ENCODE measurements at places on chromosomes 11 and 22.

- DNase-seq, result peak; percentile 84
Observed at GRCh38 chr11:95068549-95068948, 1.8 kb downstream of the SRSF8 start.

DNA sequence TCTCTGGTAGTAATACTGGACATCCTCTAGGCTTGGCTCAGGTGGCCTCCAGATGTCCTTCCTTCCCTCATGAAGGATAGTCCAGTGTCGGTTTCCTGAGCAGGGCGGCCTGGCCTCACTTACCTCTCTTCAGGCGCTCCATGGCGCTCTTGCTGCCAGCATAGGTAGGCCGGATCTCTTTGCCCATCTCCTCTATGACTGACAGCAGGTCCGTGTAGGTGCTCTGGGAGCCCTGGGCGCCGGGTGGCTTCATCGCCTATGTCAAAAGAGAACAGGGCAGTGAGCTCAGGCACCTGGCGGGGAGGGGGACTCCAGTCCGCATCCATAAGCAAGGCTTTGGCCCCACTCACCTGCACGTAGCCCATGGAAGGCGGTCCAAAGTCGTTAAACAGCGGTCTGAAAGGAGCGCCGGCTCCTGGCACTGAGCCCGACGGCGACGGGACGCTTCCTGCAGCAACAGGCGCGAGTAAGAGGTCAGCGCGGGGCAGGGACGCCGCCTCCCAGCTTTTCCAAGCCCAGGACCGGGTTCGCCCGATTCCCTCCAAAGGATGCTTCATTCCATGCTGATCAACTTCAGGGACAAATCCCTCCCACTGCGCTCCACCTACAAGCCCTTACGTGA lies 609 bp downstream of the CDK2AP2 start:
- no peak for DNase-seq

DNA sequence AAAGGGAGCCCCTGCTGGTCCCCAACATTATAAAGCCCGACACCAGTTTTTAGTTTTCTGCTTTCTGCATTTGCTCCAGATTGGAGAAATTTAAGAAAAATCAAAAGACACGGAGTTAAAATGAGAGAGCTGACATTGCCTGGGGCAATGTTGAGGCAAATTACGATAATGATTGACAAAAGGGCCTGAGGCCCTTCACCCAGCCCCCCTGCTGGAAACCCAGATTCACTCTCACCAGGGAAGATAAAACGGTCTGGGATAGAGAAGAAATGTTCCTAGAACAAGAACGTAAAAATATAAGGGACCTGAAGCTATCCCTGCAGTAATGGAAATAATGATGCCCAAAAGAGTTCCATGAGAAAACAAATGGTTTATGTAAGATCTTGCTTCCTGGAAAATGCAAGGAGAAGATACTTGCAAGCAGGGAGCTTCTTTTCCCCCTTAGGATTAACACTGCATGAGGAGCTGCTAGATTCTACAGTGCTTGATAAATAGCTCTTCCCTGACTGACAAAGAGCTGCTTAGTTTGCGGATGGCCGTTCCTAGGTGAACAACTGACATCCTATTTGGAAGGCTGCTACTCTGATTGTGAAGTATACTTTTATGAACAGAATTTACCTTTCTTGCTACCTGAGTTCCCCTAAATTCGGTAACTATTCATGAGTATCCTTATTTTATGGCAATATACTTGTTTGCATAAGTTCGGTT lies 40.6 kb upstream of the GNAZ start:
- no peak for DNase-seq

DNA sequence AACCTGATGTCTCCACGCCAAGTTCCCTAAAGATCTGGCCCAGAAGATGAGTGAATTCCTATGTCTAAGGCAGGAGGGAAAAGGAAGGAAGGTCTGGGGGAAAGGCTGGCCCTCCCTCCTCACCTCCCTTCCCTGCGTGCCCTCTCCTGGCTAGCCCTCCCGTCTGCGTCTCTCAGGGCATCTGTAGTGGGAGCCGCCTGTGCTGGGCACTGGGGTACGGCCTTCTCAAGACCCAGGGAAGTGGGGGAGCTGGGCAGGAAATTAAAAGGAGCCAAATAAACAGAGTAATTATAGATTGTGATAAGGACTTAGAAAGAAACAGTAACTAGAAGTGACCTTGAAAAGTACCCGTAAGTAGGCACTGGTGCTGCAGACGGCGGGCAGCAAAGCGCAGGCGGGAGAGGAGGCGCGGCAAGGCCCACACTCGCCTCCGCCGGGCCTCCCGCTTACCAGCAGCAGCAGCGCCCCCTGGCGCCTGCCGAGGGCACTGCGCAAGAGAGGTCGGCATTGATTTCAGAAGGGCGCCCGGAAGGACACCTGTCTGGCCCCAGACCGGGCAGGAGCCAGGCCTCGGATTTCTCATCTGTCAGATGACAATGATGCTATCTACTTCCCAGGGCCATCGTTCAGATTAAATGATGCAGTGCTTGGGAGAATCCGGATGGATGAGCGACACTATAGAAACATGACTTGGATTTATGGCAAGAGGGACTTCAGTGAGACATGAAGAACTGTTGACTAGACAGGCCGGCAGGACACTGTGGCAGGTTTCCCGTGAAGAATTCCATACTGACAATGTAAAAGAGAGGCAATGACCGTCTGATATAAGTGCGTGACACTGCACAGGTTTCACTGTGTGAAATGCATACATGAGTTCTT lies 7.3 kb downstream of the KCNJ1 start:
- DNase-seq, result no peak

DNA sequence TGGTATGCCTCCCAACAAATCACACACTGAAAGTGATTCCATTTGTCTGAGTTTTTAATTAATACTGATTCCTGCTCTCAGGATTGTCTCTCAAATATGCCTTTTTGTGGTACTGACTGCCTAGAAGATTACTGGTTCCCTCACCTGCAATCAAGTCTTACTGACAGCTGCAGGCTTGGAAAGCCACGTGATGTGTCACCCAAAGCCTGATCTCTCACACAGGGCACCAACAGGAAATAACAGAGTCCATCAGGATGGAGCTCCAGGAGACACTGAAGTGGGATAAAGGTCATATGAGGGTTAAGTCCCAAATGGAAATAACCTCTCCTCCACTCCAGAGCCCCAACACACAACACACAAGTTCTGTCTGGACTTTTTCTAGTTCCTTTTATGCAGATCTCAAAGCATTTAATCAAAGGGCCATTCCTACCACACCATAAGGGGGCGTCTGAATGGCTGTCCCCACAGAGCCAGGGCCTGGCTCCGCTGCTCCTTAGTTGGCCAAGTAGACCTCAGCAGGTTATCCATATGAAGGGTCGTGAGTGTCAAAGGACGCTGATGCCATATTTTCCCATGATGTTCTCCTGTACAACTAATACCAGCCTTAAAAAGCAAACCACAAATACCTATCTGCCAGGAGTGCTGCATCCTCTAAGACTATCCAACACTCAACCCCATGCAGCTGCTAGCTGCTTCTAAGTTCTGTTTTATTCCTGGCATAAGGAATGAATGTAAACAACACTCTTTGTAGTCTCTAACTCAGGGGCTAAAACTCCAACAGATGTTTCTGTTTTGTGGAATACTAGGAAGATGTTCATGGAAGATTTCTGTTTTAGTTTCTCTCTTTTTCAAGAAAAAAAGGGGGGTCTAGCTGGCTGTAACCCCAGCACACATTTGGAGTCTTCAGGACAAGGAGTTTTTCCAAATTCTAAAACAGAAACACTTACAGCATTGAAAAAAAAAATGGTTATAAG lies 13.0 kb downstream of the SCUBE2 start:
- no peak for DNase-seq

GRCh38 chr11:313787-314553 lies at the start of gene IFITM1:
Gene IFITM1, plus strand, starts transcription at chr11:314040. Its CDS starts 131 bp downstream, at chr11:314171.
- DNase-seq, result no peak

GRCh38 chr11:76701294-76702040 lies 30.9 kb upstream of the LRRC32 start:
- DNase-seq, result no peak

- no peak for DNase-seq
Observed at GRCh38 chr11:69243496-69244200, 50.3 kb upstream of the MYEOV start.

GRCh38 chr22:23849009-23850006 lies 8.4 kb upstream of the SLC2A11 start:
- DNase-seq, result peak; percentile 34

GRCh38 chr11:112334381-112334780 lies 73.7 kb upstream of the PLET1 start:
- DNase-seq, result no peak

All from cerebellar nuclear complex (tissue), 1 donor.